ENCODE measurements at places on chromosomes 7 and 10.

DNA sequence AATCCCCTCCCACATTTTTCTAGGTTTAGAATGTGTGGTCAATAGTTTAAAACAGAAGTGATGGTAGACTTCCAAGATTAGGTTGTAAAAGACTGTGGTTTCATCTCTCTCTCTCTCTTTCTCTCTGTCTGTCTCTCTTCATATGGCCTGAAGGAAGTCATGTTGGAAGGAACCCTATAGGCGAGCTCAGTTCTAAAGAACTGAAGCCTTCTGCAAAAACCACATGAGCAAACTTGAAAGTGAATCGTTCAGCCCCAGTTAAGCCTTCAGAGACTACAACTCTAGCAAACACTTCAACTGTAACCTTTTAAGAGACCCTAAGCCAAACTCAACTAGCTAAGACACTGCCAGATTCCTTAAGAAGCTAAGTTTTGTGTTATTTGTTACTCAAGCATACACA is 707.5 kb upstream of the LRRTM3 start:
- DNase-seq: no peak

DNA sequence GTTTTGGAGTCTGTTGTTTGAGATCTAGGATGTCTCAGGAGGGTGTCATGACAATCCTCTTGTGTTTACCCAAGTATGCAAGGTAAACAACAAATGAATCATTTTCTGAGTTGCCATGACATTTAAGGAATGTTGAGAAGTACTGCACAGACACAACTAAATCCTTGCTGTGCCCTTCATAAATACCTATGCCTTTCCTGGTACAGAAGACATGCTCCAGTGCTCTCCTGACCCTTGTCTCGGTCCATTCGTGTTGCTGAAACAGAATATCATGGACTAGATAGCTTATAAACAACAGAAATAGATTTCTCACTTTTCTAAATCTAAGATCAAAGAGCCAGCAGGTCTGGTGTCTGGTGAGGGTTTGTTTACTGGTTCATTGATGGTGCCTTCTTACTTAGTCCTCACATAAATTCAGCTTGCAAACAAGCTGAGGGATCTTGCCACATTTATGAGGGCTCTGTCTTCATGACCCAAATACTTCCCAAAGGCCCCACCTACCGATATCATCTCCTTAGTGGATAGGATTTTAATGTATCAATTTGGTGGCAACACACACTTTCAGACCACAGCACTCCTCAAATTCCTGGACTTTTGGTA is 341.8 kb upstream of the SEMA3A start:
- DNase-seq: no peak

- no peak for DNase-seq
These were observed 32.5 kb upstream of the TBX20 start for GRCh38 chr7:35286422-35286821.

GRCh38 chr7:33849004-33849403 is 56.3 kb upstream of the BMPER start:
- no peak for DNase-seq

DNA sequence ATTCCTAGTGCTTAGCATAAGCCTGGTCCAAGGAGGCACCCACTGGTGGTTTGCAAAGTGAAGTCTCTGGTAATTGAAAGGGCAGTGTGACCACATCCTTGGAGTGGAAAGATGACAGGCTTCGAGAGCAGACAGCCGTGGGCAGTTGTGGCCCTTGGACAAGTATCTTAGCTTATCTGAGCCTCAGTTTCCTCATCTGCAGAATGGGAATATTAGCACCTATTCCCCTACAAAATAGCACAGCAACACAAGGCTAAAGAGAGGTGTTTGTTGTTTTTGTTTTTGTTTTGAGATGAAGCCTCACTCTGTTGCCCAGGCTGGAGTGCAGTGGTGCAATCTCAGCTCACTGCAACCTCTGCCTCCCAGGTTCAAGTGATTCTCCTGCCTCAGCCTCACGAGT is 29.3 kb downstream of the MYL10 start:
- no peak for DNase-seq

DNA sequence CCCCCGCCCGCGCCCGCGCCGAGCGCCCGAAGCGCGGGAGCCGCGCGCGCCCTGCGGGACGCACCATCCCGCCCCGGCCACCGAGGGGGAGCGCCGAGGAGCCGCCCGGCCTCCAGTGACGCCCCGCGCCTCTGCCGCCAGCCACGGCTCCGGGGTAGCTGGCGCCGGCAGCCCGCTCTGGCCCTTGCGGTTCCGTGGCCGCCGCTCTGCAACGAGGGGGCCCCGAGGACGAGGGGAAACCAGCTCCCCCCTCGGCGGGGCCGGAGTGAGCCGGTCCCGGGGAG is at the start of gene PAXIP1:
Gene PAXIP1 (minus strand): TSS at position 33 of the 284 bp plus-strand sequence. CDS start 195 bp downstream, outside the sequence.
- no peak for DNase-seq

All from left lung (tissue), 14 donors.